ENCODE measurements at places on chromosomes 5 and 9. TPM values are rescaled to one million over a fixed set of nuclear protein-coding genes. Genes with fewer than 3 reads are reported as not detected.

The PTGR1 gene
- total RNA-seq, result 51.5 TPM

The ADGRD2 gene
- not detected for total RNA-seq

GRCh38 chr5:17763301-17763700 is 129.0 kb downstream of the TAF11L14 start:
- H3K27me3 ChIP-seq, result no peaks in the 10 kb centered on the region
- no peak for DNase-seq
- H3K36me3 ChIP-seq, result no peaks in the 10 kb centered on the region
- no peaks in the 10 kb centered on the region for H3K4me1 ChIP-seq

GRCh38 chr5:179816796-179817469 is 3.8 kb upstream of the SQSTM1 start:
- H3K4me3 ChIP-seq, result peak overlapping the region; percentile 88
- peaks cover 12% of the 10 kb centered on the region for H3K27me3 ChIP-seq
- H3K36me3 ChIP-seq, result peaks cover 9% of the 10 kb centered on the region
- no peak for DNase-seq
- H3K4me1 ChIP-seq, result peaks cover 27% of the 10 kb centered on the region

DNA sequence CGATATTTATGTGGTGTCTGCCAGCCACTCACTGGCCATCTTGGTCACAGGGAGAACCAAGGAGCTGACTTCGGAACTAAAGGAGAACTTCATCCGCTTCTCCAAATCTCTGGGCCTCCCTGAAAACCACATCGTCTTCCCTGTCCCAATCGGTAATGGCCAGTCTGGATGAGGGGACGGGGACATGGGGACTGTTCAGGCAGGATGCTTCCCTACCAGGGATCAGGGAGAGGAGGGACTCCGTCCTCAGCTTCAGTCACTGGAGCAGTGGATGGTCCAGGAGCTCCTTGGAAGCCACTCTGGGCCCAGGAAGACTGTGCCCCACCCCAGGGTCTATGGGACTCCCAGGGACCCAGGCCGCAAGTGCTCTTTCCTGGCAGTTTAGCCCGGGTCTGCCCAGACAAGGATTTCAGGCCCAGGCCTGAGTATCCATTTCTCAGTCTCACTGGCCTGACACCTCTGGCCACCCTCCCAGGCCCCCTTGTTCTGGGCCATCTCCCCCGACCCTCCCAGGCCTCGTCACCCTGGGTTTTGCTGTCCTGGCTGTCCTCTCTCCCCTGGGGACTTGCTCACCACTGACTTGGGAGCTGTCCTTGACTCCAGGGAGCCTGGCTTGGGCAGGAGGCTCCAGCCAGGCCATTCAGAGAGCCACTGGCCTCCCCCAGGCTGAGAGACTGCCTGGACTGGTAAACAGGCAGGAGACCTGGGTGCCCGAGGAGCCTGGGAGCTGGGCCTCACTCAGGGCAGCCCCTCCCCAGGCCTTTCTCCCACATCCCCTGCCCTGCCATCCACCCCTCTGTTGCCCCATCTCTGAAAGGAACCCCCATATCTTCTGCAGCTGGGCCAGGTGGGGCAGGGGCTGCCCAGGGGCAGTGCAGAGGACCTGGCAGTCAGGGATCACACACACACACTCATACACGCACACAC is 3.1 kb downstream of the LCN2 start:
- no peaks in the 10 kb centered on the region for H3K36me3 ChIP-seq
- H3K4me1 ChIP-seq, result peaks cover 6% of the 10 kb centered on the region
- no peak overlapping the region for H3K4me3 ChIP-seq
- peak overlapping the region; percentile 50 for H3K27ac ChIP-seq
- DNase-seq, result no peak

The PCDHB4 gene
- total RNA-seq, result 2.6 TPM

Measured in neural crest cell (in vitro differentiated cells).